Effector memory CD4-positive, alpha-beta T cell (primary cell): ENCODE measurements at places on chromosomes 12 and 14.

DNA sequence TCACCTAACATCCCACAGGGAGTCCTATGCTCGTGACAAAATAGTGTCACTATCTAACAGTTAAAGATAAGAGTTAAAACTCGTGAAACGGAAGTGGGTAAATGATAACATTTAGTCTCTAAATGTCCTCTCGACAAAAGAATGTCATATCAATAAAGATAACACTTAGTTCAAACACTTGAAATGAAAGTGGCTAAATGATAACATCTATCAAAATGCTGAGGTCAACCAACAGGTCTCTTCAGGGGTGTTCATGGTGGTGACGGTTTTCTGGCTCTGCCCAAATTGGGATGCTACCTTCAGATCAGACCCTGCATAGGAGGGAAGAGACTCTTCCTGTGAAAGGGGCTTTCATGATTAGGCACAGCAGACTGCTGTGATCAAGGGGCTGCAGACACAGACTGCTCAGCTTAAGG lies 22.1 kb downstream of the IL26 start:
- no peak for DNase-seq

- no peak for DNase-seq
Observed at GRCh38 chr14:66105815-66106214, 380.4 kb upstream of the CCDC196 start.

DNA sequence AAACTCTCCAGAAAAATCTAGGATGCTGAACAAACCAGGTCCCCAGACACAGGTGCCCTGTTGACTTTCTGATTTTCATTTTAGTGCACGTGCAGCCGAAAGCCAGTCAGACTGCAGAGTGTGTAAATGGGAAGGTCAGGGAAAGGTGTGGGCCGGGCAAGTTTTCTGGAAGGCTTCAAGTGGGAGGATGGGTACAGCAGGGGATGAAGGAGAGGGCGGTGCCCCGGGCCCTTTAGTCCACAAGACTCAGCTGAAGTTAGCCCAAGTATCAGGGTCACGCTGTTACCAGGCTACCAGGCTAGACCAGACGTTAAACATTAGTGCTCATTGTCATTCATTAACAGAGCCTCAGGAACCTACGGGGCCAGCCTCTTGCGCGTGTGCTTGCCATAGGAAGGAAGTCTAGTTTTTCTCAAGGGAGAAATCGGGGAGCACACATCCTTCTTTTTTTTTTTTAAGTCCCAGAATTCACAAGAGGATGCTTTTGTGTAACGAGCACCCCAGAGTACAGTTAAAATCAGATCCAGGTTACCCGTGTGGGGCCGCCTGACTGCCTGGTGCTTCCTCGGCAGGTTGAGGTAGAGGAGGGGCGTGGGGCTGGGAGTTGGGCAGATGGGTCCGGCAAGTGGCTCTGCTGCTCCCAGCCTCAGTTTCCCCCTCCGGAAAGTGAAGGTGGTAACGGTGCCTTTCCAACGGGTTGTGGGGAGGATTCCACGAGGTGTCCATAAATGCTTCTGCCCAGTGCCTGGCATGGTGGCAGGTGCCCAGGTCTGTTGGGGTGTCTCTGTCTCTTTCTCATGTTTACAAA lies 19.1 kb downstream of the BCL7A start:
- DNase-seq, result no peak

DNA sequence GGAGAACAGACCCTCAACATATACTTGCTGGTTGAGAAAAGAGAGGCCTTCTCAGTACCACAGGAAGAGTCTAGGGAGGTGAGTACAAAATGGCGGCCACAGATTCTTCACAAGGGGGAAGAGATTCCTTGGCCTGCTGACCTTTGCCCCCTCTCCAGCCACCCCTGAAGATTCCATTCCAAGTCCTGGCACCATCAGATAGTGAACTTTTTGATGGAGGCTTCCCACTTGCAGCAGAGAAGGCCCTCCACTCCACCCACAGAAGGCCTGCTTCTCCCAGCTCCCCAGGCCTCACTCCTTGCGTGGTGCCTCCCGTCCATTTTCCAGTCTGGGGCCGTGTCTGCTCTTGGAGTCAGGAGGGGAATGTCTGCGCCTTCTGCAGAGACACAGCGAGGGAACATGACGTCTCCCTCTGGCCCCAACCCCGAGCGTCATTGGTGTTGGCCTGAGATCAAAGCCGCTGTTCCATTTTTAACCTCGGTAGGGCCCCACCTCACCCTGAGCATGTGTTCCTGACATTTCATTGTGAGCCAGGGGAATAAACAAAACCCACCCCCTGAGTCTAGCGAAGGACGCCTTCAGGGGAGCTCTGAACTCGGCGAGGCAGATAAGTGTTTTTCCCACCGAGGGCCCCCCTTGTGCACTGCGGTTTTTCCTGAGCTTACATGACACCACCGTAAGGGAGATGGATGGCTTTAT lies 268.7 kb upstream of the TBX3 start:
- no peak for DNase-seq

GRCh38 chr14:90556012-90556477 lies 159.2 kb downstream of the CALM1 start:
- DNase-seq, result no peak

DNA sequence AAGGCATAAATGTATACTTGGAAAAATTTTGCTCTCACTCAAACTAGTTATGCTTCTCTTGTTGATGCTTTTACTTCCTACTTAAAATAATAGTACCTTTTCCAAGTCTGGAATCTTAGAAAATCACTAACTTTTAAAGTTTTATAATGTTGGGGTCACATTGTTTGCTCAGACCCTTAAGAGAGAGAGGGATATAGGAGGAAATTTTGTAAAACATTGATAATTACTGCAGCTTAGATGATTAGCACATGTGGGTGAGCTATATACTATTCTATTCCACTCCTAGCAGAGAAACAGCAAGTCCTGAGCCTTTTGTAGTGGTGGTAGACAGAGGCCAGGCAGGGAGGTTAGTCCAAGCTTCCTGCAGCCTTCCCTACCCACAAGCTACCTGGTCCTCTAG lies 13.4 kb downstream of the EID3 start:
- DNase-seq, result no peak

DNA sequence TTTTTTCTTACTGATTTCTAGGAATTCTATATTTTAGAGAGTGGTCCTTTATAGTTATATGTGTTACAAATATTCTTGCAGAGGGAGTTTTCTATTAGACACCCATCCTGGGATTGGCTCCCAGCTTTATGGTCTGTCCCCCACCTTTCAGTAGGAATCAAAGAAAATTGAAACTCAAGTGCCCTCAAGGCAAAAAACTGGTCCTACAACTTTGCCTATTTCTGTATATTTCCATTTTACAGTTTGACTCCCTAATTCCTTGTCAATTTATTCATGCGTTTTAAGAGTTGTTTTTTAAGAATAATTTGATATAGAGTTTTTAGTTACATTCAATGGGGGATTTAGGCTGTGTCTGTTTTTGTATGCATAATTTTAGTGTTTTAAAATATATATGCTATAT lies 208.9 kb downstream of the SYNE2 start:
- DNase-seq, result no peak

DNA sequence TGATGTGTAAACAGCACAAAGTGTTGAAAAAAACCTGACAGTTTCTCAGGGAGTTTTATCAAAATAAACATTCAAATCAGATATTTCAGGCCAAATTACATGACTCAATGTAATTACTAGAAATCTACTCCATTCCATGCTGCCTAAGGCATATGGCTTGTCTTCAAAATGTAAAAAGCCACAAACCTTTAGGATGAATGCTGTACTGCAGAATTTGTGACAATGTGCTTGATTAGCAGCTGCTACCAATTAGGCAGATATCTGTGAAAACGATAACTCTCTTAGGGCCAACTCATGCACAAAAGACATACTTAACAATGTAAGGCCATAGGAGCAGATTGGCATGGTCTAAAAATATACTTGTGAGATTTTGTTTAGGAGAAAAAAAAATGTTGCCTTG lies 267.0 kb downstream of the DACT1 start:
- no peak for DNase-seq

GRCh38 chr14:70784886-70785285 lies 24.4 kb downstream of the MAP3K9 start:
- DNase-seq, result no peak

GRCh38 chr14:68722186-68722585 lies 70.7 kb downstream of the ZFP36L1 start:
- DNase-seq, result no peak

- no peak for DNase-seq
Observed at GRCh38 chr14:78498062-78498595, 328.0 kb downstream of the NRXN3 start.

DNA sequence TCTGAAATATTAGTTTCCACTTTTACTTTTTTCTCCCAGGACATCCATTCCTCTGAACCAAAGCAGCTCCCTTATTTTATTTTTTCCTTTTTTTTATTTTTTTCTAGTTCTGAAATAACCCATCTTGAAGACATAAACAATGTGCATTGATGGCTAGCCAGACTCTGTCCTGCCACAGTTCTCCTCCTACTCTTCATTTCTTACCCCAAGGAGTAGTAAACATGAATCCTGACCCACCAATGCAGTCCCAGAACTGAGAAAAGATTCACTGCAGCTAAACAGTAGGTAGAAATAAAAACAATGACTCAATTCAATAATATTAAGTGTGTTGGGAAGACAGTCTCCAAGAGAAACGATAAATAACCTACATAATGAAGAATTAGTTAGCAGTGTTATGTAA lies 65.7 kb upstream of the NOVA1 start:
- DNase-seq, result no peak

DNA sequence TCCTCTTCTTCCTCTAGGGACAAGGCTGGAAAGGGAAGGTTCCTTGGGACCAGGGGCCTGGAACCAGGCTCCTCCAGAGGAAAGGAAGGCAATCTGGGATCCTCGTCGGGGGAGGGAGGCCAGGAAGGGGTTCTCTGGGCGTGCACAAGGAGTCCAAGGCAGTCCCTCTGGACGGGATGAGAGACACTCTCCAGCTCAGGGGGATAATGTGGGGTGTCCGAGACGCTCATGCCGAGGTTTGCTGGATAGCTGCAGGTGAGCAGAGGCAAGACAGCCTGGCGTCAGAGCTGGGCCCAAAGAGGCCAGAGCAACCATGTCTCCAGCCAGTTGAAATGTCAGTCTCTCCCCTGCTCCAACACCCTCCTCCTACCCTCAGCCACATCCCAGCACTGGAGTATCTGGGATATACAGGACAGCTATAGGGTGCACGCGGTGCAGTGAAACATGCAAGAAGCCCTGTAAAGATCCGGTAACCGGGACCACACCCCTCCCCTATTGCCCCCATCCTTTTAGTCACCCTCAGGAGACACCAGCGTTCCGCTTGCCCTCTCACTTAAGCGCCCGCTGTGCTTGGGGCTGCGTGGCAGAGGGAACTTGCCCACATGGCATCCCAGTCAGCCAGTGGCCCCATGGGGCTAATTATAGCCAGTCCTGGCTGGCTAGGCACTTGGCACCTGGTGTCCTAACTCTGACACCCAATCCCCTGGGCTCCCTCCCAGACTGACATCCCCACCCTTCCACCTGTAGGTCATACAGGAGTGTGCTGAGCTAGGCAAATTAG lies at the start of gene KLHL33:
Gene KLHL33 (minus strand): TSS at position 585 of the 781 bp plus-strand sequence. CDS start 355 bp downstream, at position 230.
- no peak for DNase-seq

DNA sequence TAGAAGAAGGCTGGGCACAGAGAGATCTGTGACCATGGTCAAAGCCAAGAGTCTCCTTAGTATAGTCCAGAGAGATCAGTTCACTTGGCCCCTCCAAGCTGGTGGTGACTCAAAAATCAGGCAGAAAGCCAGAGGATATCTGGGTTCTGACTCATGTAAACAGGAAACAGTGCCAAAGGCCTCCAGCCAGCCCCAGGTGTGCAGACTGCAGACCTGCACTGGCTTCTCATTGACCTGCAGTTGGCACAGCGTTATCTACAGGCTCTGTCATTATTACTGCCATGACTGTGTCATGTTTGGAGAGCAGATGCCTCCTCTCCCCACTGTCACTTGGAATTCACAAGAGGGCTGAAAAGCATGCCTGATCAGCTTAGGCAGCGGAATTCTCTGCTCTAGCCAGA lies 295.7 kb upstream of the PRKD1 start:
- DNase-seq, result no peak

DNA sequence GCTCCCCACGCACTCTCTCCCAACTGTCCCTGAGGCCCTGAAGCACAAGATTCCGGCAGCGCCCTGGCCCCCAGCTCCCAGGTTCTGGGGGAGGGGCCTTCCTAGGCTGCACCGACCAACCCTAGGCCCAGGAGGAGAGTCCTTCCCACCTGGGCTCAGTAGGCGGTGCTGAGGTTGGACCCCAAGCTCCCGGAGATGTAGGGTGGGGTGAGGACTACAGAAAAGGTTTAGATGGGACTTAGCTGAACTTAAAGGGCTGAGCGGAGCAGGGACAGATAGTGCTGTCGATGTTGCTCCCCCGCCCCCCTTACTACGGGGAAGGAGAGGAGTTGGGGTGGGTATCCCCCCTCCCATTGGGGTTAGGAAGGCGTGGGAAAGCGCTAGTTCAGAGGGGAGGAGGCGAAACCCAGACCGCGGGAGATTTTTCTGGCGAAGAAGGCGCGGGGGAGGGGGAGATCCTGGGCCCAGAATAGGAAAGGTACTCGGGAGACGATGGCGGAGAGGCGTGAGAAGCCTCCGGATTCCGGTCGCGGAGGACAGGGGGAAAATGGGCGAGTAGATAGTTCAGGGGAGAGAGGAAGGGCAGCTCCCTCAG lies 4.2 kb upstream of the BAZ2A start:
- no peak for DNase-seq

GRCh38 chr12:18383203-18383602 lies 121.9 kb downstream of the PIK3C2G start:
- no peak for DNase-seq

- no peak for DNase-seq
Observed at GRCh38 chr14:93544212-93544611, 113.5 kb downstream of the UNC79 start.

DNA sequence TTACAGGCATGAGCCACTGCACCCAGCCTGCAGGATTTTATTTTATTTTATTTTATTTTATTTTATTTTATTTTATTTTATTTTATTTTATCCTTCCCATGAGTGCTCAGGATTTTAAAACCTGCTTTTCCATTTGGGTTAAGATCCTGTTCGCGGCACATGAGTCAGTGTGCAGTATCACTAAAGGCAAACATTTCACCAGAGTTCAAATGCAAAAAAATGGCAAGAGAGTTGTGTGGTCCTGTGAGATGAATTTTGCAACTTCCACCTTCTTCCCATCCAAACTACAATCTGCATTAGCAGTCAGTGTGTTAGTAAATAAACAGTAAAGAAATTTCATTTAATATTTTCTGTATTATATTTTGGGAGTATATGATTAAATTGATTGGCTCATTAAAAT lies 29.0 kb downstream of the MOAP1 start:
- no peak for DNase-seq
